ENCODE measurements at places on chromosomes 7 and 10.

- no peak for DNase-seq
These were observed 15.8 kb downstream of the SFXN4 start for GRCh38 chr10:119149729-119150128.

- no peak for DNase-seq
These were observed 39.2 kb upstream of the FRMD4A start for GRCh38 chr10:14369906-14370305.

- no peak for DNase-seq
These were observed 176.9 kb downstream of the PTPRN2 start for GRCh38 chr7:158410720-158411119.

DNA sequence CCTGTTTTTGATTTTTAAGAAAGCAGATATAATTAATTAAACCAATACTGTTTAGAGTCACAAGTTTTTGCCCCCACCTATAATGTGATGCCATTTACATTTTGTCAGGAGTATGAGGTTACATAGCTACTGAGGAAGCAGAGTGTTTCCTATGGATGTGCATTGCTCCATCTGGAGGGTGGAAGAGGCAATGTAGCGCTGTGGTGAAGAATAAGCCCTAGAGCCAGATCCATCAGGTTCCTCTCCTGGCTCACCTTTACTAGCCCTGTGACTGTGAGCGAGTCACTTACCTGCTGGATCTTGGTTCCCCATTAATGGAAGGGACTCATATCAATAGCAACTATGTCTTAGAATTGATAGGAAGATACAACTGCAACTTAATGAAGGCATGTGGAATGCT lies 216.0 kb downstream of the GPAM start:
- DNase-seq: no peak

DNA sequence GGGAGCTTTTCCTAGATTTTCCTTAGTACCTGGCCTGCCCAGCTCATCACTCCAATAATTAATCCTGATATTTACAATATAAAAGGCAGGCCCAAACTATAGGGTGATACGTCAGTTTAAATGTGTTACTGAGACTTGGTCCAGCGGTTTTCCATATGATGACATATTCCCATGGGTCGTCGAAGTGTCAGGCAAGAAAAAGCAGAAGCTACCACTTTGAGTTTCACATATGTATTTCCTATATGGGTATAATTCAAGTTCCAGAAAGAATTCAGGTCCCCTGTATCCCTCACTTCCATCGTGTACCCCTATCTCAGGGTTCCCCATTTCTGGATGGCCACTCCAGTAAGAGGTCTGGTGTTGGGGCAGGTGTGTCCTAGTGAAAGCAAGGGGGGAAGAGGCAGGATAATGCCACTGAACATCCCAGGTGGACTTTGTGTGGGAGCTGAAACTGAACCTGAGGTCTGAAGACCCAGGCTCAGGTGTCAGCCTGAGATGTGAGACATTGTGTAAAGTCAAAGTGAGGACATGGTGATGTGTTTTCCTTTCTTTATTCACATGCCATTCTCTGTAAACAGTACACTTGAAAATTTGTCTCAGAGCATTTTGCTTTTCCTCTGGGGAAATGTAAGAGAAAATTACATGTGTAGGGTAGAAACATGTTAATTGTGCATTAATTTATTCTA lies 167.8 kb downstream of the PLXDC2 start:
- no peak for DNase-seq
